ENCODE measurements at places on chromosomes 7 and 10.
A peak's percentile ranks its signal among the peaks of the same experiment; 100 is the strongest.

GRCh38 chr7:100013328-100013676, 2.1 kb upstream of the ZKSCAN1 start:
- no peak for DNase-seq

GRCh38 chr10:13271552-13272163, 28.2 kb downstream of the PHYH start:
- no peak for DNase-seq

- no peak for DNase-seq
These were observed 235.2 kb downstream of the TMEM26 start for GRCh38 chr10:61217851-61218565.

DNA sequence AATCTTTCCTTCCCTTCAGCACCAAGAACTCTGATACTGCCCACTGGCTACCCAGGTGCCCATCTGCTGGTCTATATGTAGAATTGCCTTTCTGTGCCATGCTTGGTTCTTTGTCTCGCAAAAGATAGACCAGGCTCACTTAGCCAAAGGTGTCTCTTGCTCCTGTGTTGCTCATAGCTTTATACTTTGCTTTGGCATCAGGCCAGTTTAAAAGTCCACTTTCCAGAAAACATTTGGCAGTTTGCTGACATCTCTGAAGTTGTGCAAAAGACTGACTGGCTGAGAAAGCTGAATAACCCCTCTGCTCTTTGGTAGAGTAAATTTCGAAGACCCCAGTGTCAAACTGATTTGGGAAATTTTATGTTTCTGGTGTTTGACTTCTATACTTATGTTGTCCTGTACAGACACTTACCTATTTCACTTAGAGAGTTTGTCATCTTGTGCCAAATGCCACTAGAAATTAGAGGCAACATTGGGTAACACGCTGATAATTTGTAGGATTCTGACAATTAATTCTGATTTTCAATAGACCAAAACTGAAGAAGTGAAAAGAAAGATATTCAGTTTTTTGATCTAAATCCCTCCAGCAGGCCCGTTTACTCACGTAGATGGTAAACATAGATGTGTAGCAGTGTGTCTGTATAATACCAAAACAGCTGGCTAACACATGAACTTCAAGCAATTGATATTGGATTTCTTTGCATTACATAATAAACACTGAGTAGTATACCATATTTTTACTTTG, 91.1 kb downstream of the CPED1 start:
- peak; percentile 46 for DNase-seq

GRCh38 chr10:91043173-91043910, 122.5 kb upstream of the ANKRD1 start:
- DNase-seq: peak; percentile 42

- DNase-seq: no peak
These were observed 72.3 kb downstream of the ICA1 start for GRCh38 chr7:8189625-8190024.

DNA sequence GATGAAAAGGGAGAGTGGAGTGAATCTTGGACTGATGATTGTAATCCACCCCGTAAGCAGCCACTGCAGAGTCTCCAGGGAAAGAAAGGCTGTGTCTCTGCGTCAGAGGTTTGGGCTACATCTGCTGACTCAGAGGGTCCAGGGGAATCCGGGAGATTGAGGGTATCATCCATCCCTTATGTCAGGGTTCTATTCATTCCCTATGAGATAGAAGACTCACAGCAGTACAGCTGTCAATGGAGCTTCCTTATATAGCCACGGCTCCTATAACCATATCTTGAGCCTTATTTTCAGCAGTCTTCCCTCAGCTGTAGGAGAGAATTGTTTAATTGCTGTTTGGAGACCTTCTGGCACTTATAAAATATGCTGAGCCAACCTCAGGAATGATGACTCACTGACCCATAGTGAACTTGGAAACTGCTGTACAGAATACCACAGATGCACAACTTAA, 558.2 kb upstream of the PFKP start:
- DNase-seq: peak; percentile 76

DNA sequence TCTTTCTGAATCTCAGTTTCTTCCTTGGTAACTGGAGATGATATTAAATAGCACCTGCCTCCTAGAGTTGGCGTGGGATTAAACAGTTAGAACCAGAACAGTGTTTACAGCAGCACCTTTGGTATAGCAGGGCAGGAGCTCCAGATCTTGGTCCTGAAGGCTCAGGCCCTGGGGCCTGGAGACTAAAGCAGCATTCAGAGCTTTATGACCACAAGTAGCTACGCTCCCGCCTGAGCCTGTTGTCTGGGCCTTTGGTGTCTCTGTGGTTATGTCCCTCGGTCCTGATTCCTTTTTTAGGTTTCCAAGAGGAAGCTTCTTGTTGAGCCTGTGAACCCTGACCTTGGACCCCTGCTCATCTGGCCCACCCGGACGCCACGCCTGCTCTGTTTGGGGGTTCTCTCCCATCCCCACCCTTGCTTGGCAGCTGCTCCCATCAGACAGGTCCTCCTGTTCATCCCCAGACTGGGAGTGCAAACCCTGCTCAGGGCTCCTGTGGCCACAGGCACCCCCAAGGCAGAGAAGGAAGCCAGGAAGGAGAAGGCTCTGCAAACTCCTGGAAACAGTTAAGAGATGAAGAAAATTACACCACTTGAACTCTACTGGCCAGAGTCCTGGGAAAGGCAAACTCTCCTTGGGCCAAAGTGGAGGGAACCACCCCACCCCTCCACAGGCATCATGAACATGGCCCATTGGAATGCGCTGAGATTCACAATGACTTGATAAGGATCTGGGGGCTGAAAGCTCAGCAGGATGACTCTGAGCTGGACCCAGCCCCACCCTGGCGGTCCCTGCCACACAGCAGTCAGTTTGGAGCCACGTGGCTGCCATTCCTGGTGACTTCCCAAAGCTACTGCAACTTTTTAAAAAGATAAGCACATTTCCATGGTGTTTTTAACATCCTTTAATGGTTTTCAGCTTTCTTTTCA, 50.1 kb upstream of the TMEM72 start:
- DNase-seq: peak; percentile 62

- DNase-seq: no peak
These were observed 124.8 kb downstream of the EVX1 start for GRCh38 chr7:27367179-27367932.

GRCh38 chr10:45373003-45373575, 927 bp upstream of the ALOX5 start:
- DNase-seq: no peak

DNA sequence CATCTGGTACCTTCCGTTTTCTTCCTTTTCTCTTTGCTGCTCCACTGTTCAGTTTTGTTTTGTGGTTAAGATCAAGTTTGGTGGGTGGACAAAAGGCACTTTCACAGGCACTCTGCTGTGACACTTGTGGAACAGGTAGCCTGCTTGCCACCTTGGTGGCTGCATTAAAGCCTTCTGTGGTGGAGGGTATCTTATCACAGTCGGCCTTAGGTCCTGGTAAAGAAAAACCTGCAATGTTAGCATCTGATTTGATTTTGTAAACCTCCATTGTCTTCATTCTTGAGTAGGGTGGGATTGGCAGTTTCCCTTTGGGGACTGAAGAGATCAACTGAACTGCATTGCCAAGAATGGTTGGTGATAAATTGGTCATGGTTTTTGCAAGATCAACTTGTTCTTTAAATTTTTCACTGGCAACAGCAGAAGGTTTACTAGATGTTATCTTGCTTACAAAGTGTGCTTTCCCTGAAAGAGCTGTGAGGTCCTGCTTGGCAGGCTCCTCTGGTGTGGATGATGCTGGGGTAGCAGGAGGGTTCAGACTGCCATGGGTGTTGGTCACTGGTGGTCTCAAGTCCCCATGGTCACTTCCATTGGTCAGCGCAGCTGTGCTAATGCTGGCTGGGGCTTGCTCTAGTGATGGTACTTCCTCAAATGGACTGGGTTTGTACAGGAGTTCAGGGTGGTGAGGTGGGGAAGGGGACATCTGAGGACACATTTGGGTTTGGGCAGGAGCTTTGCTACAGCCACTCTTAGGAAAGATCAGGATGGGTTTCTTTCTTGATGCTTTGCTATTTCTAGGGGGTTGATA, 182.2 kb downstream of the ZNF438 start:
- DNase-seq: no peak

DNA sequence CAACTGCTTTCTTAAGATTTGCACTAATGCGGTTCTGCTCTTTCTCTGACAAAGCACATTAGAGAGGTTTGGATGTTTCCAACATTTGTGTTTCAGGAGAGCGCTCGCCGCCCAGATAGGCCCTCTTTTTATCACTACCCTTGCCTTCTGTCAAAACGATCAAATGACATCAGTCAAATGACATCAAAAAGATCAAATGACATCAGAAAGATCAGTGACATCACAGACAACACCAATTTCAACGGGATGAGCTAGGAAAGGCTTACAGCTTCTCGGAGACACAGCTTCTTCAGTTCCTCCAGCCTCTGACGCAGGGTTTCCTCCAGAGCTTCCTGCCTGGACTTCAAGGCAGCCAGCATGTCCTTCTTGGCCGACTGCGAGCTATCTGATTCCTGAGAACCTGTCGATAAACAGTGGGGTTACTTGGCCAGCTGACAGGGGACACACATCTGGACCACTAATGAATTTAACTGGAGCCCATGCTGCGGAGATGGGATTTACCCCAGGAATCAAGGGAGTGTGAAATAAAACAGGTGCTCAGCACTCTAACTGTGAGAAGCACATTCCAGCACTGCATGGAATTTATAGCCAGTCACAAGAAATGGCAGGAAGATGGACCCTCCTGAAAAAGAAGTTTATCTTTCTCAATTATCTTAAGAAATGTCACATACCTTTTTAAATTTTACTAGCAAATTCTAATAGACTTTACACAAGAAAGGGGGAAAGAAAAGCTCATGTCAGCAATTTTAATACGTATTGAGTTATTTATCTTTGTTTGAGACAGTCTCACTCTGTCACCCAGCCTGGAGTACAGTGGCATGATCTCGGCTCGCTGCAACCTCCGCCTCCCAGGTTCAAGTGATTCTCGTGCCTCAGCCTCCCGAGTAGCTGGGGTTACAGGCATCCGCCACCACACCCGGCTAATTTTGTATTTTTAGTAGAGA, 88.2 kb downstream of the PRPF18 start:
- no peak for DNase-seq

Data from astrocyte of the spinal cord (primary cell).